Fibroblast of the aortic adventitia (primary cell): ENCODE measurements at places on chromosomes 5 and 9.
A peak's percentile ranks its signal among the peaks of the same experiment; 100 is the strongest.

DNA sequence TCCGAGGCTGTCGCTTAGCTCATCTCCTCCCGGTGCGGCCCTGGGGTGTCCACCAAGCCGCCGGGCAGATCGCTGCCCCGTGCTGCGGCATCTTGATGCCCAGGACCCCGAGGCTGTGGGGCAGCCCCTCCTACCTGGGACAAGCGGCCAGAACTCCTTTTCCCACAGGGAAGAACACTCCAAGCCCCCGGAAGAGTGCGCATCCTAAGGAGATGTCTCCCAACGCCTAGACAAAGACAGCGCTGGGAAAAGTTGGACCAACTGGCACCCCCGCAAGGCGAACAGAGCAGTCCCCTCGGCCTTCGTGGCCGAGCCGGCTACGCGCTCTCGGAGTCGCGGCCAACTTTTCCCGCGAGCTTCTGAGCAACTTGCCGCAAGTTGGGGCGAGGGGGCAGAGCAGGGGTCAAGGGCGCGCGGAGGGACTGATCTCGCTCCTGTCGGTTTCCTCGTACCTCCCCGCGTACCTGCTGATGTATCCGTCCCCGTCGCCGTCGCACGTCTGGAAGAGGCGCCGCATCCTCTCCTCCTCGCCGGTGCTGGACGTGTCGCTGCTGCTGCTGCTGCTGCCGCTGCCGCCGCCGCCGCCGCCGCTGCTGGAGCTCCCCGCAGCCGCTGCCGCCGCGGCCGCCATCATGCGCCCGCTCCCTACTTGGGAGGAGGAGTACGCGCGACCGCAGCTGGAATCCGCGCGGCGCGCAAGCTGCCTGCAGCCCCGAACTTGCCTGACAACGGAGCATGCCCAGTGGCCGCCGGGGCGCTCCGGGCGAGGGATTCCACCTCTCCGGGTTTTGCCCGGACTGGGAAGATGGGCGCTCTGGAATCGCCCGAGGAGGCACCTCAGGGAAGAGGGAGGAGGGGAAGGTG, at the start of gene MCC:
Gene MCC (minus strand): TSS at position 673 of the 864 bp plus-strand sequence.
- peak; percentile 86 for DNase-seq

- peak; percentile 91 for DNase-seq
Measured at GRCh38 chr9:134641173-134641989, at the start of gene COL5A1. TSS of gene COL5A1 (plus strand) at chr9:134641803. CDS start at chr9:134642188, 385 bp downstream.

- no peak for DNase-seq
Measured at GRCh38 chr9:104787306-104788015, 23.5 kb downstream of the NIPSNAP3B start.

DNA sequence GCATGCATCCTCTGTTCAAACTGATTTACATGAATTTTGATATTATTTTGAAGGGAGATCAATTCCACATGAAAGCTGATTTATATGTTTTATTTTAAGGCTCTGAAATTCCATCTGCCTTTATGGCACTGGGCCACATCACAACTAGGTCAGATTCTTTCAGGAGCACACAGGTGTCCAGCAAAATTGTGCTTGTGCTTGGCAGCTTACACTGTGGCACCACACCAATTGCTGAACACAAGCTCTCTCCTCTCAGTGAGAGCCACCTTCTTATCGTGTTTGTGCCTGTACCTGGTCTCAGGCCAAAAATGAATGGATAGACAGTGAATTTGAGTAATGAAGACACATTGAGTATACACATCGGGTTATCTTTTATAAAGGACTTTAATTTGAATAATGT, 200.4 kb downstream of the CDH10 start:
- no peak for DNase-seq

GRCh38 chr5:176387384-176387925, 943 bp downstream of the NOP16 start:
- no peak for DNase-seq

GRCh38 chr5:155746367-155747038, 580.5 kb upstream of the SGCD start:
- no peak for DNase-seq

- DNase-seq = no peak
Measured at GRCh38 chr9:85151162-85151561, 481.6 kb downstream of the NTRK2 start.

DNA sequence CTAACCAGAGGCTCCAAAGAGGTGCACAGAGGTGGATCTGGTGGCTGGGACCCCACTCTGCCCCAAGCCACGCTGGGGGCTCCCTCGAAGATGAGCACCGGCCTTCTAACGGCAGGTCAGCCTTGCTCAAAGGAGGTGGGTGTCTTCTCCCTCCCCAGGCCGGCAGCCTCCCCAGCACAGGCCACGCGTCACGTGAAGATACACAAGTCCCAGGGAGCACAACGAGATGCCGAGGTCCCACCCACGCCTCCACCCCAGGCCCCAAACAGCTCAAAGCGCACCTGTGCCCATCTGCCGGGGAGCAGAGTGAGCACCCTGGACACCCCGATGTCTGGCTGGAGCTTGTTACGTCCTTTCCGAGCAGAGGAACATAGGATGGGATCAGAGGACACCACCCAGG, 12.1 kb downstream of the PNPLA7 start:
- no peak for DNase-seq

- no peak for DNase-seq
Measured at GRCh38 chr9:8668231-8668630, 868.7 kb upstream of the DMAC1 start.

DNA sequence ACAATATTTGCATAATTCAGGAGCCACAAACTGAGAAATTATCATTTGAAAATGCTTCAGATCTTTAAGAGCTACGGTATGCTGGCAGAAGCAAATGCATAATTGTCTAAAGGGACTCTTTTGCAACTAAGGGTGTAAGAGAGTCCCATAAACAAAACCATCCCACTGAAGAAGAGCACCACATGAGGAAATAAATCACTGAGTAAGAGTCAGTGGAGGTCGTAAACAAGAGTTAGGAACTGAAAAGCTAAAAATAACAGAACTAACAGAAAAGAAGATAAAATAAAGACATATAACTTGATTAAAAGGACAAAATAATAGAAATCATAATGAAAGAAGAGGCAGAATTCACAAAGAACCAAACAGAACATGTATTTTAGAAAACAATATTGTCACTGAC, 3.5 kb upstream of the SMC2 start:
- DNase-seq = no peak

DNA sequence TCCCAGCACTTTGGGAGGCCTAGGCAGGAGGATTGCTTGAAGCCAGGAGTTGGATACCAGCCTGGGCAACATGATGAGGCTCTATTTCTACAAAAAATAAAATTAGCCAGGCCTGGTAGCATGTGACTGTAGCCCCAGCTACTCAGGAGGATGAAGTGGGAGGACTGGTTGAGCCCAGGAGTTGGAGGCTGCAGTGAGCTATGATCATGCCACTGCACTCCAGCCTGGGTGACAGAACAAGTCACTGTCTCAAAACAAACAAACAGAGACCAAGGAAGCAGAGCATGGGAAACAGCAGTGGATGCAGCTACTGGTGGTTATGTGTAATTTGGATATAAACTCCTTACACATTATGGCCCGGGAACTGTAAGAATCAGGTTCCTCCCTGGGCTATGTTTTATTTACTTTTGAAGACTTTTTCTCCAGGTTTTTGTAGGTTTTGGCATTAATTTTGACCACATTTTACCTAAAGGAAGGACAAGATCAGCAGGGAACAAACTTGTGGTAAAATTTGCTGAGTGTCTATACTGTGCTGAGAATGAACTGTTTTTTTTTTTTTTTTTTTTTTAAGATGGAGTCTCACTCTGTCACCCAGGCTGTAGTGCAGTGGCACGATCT, 8.3 kb downstream of the KIF2A start:
- DNase-seq = no peak

DNA sequence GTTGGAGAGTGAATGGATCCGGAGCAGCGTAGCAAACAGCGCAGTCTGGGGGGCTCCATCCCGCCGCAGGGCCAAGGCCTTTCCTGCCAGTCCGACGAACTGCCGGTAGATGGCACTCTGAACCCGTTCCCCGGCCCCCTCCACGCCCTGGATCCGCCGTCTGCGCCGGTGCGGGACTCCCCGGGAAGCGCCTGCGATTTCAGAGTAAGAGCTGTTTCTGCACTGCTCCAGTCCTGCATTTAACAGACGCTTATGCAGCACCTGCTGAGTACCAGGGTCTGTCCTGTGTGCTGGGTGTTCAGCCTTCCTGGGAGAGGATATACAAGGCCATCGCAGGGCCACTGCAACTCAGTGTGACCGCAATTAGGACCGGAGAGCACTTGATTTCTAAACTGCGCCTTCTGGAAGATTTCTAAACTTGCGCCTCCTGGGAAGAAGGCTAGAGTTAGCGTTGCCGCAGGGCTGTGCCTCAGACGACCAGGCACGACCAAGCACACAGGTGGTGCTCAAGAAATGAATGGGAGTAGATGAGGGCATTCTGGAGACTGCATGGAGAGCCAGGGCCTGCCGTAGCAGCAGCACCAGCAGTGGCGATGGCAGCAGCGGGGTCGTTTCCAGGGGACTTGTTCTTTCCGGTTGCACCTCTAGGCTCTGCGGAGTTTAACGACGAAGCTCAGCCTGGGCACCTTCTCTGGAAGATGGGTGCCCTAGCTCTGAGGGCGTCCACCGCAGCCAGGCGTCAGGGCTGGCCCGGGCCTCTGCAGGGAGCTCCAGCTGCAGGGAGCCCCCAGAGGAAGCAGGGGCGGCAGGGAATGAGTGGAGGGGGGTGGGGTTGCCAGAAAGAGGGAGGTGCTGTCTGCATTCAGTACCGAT, 14.3 kb upstream of the TIFAB start:
- peak; percentile 67 for DNase-seq

GRCh38 chr9:116504081-116504480, 183.0 kb upstream of the TRIM32 start:
- DNase-seq = no peak

GRCh38 chr5:173855162-173855994, 32.8 kb upstream of the CPEB4 start:
- no peak for DNase-seq

GRCh38 chr5:75466006-75466716, 45.3 kb downstream of the CERT1 start:
- no peak for DNase-seq

DNA sequence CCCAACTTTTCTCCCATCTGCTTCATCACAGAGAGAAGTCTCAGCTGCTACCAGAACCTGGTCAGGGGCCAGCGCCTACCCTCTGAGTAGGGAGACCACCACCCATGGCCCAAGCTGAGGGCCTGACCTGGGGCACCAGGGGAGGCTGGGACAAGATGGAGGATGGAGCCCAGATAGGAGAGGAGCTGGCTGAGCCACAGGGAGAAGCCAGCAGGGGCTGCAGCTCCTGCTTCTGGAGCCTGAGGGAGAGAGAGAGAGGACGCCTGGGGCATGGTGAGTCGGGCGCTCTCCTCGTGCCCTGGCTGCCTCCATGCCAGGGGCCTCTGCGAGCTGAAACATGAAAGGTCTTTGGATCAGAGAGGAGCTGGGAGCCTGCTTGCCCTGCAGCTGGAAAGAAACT, 1.4 kb upstream of the FOXI1 start:
- DNase-seq = no peak

DNA sequence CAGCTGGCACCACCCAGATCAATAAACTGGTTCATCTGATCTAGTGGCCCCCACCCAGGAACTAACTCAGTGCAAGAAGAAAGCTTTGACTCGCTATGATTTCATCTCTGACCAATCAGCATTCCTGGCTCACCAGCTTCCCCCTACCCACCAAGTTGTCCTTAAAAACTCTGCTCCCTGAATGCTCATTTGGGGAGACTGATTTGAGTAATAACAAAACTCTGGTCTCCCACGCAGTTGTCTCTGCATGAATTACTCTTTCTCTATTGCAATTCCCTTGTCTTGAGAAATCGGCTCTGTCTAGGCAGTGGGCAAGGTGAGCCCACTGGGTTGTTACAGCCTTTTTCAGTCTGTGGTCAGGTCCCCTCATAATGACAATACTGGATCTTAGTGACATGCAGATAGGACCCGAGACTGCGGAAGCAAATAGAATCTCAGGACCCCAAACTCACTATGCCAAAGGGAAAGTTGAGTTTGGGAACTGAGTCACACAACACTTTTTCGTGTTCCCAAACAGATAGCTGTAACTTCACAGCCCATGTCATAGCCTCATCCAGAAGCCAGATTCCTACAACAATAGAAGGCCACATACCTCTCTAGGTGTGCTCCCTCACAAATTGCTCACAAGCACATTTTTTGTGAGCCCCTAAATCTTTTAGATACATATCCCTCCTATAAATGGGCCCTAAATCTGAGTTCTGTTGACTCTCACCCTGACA, 175.2 kb upstream of the RAI14 start:
- no peak for DNase-seq

- no peak for DNase-seq
Measured at GRCh38 chr5:114355086-114355830, 6.6 kb upstream of the KCNN2 start.

DNA sequence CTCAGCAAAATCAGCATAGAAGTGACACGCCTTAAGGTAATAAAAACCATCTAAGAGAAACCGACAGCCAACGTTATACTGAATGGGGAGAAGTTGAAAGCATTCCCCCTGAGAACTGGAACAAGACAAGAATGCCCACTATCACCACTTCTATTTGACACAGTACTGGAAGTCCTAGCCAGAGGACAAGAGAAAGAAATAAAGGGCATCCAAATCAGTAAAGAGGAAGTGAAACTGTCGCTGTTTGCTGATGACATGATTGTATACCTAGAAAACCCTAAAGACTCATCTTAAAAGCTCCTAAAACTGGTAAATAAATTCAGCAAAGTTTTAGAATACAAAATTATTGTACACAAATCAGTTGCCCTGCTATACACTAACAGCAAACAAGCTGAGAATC, 393.3 kb downstream of the KIF4B start:
- DNase-seq = no peak

GRCh38 chr5:62395210-62395950, 8.3 kb downstream of the DIMT1 start:
- no peak for DNase-seq

DNA sequence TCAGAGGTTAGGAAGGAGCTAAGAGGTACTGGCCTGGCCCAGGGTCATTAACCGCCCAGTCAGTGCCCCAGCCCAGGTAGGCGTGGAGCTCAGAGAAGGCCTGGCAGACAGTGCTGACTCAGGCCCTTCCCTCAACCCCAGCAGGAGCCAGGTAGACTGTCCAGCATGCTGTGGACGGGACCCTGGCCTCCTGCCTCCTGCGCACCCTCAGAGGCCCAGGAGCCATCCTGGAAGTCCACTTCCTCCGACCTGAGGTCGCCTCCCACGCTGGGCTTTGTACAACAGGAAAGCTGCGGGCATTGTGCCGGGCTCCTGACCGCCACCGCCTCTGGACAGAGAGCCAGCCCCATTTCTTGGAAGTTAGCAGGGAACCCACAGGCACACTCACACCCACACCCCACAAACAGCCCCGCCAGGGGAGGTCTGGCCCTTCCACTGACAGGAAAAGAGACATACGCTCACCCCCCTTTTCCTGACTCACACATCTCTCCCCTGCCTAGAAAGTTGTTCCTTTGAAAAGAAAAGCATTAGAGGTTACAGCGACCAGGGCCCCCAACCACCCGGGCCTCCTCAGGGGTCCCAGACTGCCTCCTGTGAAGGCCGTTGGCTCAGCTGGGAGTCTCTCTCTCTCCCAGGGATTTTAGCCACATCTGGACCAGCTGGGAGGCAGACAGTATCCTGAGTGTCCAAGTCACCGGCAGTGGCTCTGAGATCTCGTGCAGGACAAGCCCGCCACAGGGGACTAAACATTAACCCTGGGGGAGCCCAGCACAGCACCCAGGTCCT, 7.7 kb downstream of the RALGDS start:
- no peak for DNase-seq

GRCh38 chr9:95746408-95747180, 128.9 kb upstream of the ERCC6L2 start:
- DNase-seq = no peak

GRCh38 chr5:150322202-150322601, 19.5 kb upstream of the ARSI start:
- DNase-seq = no peak

- no peak for DNase-seq
Measured at GRCh38 chr5:12672141-12672540, 767.9 kb upstream of the CTNND2 start.

GRCh38 chr5:1536871-1537602, 13.3 kb upstream of the LPCAT1 start:
- peak; percentile 38 for DNase-seq
